Right forelimb (tissue), 1 donor: ENCODE measurements at places on chromosomes 13 and 19.
A peak's percentile ranks its signal among the peaks of the same experiment; 100 is the strongest.

GRCh38 chr19:42762789-42763188 lies 2.7 kb downstream of the PSG8 start:
- DNase-seq, result no peak

GRCh38 chr13:110590577-110590976 lies 24.8 kb upstream of the NAXD start:
- no peak for DNase-seq

GRCh38 chr13:49533591-49534269 lies 38.0 kb downstream of the PHF11 start:
- DNase-seq, result no peak

GRCh38 chr19:3659746-3660112 lies 33.1 kb upstream of the CACTIN start:
- DNase-seq, result no peak

DNA sequence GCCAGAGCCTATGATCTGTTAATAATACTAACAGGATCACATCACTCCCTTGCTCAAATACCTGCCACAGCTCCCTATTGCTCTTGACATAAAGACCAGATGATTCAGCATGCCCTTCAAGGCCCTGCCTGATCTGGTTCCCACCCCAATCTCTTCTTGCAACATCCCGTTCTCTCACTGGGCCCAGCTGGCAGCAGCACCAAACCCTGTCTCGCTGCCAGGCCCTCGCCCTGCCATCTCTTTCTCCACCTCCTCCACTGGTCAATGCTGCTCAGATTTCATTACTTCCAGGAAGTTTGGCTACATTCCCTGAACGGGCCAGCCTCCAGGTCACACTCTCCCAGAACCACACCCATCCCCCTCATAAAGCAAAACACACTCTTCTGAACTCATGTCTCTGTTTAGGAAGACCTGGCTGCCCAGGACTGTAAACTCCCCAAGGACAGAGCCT lies 8.6 kb upstream of the BCAT2 start:
- DNase-seq, result peak; percentile 72
